CD4-positive, alpha-beta T cell treated with Interleukin-4 for 4 hours (primary cell): ENCODE measurements at places on chromosomes 11 and 22.

GRCh38 chr22:38069372-38070249, 12.4 kb downstream of the PICK1 start:
- DNase-seq: no peak

DNA sequence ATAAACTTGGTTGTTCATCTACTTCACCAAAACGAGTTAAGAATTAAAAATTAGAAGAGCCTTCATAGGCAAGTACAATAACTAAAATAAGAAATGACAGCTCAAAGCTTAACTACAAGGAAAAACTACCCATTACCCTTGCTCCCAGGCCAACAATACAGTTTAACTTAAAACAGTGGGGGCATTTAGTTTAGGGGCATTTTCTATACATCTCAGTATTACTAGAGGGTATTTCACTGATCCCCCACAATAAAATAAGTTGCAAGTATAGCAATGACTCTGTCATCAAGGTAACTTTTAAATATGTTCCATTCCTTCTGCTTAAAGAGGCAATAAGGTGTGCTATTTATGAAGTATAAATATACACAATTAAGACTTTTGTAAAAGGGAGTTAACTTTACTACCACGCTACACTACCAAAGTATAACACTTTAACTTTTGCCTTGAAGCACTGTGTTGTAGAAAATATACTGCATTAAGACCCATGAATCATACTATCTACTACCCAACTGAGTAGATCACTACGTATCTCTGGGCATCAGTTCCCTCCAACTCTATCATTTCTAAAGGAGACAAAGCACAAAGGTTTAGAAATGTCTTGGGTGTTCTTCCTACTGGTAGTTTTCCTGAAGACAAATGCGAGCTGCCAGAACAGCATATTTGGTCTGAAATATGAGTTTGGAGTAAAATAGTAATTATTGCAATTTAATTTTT, 29.8 kb downstream of the CHORDC1 start:
- no peak for DNase-seq

DNA sequence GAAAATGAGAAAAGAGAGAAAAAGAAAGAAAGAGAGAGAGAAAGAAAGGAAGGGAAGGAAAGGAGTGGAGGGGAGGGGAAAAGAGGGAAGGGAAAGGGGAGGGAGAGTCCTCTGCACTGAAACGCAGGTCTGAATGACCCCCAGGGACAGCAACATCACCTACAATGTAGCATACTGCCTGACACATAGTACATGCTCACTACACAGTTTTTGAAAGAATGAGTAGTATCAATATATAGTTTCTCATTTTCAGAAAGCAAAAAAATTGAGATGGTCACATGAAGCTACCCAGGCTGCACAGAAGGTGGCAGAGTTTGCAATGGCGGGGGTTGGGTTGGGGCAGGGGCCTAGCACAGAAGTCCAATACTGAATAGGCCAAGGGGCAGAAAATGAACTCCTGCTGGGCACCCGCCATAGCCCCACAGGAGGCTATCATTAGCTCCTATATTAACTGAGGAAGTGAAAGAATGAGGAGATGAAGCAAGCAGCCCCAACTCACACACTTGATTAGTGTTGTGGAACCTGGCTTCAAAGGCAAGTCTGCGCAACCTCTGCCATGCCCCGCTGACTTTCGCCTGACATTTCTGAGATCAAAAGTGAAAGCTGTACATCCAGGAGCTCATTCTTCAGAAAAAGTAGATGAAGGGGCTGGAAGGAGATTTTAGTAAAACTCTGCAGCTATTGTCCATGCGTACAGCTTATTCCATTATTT, 241.2 kb upstream of the SYN3 start:
- DNase-seq: no peak

DNA sequence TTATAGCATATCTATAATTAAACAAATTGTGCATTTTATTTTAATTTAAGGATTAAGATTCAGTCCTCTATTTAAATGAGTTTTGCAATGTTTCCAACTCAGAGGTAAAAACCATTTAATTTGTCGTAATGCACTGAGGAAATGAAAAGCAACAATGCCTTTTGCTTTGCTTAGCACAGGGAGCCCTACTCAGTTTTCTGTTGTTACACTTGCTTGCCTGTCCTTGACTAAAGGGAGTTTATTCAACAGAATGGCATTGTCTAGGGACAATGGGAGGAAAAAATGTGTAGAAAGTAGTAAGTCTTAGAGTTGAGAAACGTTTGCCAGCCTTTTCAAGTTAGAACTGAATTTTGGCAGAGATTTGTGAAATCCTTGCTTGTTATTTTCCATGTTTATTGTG, 734.2 kb upstream of the ANO3 start:
- no peak for DNase-seq

- no peak for DNase-seq
Observed at GRCh38 chr22:19012308-19012986, 76.4 kb upstream of the PRODH start.

- DNase-seq: no peak
Observed at GRCh38 chr22:41713004-41713403, 13.7 kb downstream of the MEI1 start.

DNA sequence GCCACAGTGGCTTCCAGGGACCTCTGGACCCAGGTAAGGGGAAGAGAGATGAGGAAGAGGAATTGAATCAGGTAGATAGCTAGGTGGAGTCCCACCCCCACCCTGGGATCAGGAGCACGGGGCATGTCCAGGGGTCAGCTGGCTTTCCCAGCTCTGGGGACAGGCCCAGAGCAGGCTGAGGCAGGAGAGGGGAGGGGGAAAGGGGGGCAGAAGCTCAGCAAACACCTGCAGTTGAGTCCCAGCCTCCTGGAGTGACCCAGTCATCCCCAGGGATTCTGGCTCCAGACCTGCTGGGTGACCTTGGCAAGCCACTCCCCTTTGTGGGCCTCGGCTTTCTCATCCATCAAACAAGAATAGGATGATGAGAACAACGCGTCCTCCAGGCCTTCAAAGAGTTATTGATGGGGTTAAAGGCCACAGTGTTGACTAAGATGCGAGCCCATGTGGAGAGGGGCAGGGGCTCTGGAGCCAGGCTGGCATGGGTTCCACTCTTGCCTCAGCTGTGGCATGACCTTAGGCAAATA, 16.0 kb downstream of the STARD10 start:
- no peak for DNase-seq

DNA sequence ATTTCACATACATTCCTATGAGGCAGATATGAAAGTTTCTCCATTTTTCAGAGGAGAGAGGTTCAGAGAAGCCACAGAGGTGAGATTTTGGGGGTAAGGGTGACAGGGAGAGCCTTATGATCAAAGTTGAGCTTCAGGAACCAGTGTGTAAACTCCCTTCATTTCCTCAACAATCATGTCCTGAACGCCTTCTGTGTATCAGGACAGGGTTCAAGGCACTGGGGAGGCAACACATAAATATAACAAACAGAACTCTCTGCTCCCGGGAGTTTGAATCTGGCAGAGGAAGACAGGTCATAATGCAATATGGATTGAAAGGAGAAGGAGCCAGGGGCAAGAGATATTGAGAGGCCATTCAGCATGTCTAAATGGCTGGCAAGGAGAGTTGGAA, 28.0 kb downstream of the AMOTL1 start:
- no peak for DNase-seq

- DNase-seq: no peak
Observed at GRCh38 chr11:9808943-9809342, 145.1 kb downstream of the SWAP70 start.

DNA sequence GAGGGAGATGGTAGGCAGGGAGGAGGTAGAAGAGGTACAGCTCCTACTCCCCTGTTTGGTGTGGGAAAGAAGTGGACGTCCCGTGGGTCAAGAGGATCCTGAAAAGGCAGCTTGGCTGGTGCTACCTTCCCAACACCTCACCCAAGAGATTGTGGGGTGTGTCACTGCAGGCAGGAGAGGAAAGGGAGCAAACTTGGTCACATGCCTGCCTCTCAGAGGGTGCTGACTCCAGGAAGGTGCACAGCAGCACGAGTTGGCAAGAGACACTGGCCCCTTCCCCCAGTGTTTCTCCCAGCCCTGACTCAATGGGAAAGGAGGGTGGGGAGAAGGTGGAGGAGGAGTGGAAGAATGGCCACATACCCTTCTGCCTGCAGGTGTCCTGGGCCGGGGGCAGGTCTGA, 99.6 kb downstream of the CSNK2A3 start:
- DNase-seq: no peak

DNA sequence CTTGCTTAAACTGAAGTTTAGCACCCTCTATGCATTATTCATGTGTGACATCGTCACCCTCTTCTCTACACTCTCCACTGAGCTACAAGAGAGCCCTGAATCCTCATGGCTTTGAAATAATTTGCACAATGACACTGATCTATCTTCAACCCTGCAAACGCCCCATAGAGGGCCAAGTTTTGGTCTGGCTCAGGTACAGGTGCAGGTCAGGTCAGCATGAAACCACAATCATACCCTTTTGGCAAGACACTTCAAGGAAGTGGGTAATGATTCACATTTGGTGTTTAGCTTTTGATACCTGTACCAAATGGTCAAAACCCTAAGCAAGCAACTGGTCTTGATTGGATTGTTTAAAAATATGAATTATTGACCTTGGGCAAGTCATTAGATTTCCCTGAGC, 122.2 kb upstream of the CADM1 start:
- no peak for DNase-seq

GRCh38 chr11:117281159-117281558, 10.0 kb upstream of the BACE1-AS start:
- no peak for DNase-seq

DNA sequence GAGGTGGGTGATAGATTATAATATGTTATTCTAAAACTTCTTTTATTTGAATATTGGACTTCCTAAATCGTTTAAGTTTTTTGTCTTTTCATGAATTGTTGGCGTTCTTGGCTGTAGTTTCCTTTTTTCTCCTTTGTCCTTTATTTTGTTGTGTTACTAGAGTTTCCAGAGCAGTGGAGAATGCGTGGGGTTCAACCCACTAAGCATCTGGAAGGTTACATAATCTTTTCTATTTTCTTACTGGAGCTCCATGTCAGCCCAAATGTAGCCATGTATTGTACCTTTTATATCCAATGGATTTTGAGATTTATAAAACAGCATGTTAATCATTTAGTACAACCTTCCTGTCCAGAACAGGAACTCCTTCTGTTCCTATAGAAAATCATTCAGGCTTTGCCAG, 63.2 kb downstream of the PPP6R3 start:
- no peak for DNase-seq

DNA sequence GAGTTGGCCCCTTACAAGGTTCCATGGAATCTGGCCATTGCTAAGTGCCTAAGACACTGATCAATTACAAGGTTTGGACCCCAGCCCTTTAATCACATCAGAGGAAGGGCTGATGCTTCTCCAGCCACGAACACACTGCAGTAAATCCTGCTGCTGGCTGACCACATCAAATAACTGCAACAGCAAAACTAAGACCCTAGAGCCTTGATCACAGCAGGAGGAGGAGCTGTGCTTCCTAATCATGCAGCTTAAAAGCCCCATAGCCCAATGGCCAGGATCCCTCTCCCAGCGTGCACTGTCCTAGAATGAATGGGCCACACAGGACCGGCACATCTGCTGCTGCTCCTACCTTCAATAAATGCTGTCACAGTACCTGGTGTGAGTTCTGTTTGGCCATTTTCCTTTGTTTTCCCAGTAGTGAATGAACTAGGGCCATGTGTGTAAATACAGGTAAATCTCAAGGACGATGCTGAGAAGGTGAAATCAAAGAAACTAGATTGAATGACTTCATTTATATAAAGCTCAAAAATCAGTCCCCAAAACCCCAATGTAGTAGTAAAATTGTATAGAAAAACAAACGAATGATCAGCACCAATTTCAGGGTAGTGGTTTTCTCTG, 12.7 kb downstream of the ZP1 start:
- DNase-seq: no peak
